ENCODE measurements at places on chromosomes 2 and 18.

DNA sequence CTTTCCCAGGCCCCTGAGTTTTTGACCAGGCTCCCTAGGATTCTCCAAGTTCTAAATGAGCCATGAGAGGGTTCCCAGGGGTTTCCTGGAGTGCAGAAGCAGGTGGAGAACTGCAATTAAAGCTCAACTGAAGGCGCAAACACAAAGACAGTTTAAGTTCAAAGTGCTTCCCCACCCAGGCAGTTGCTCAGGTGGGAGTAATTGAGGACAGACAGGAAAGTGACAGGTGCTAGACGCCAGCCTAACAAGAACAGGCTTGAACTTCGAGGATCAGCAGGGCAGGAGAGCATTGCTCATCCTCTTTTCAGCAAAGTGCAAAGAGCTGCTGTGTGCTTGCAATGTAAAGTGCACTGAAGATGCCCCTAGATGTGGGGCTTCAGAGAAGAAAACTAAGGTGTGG lies 77.2 kb upstream of the ST8SIA3 start:
- DNase-seq, result no peak

DNA sequence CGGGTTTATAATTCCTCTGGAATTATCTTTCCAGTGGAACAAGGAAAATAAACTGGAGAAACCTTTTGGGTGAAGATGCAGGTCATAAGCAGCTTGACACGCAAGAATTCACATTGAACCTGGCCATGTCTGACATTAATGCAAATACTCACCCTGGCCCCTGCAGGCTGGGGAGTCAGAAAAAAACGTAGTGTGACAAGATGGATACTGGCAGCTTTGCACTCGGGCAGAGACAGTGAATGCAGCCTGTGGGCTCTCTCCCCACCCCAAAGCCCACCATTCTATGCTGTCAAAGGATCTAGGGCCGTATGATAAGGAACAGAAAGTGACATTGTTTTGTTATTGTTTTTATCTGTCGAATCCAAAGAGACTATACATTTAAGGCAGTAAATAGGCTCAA lies 223.1 kb downstream of the RBM43 start:
- no peak for DNase-seq

DNA sequence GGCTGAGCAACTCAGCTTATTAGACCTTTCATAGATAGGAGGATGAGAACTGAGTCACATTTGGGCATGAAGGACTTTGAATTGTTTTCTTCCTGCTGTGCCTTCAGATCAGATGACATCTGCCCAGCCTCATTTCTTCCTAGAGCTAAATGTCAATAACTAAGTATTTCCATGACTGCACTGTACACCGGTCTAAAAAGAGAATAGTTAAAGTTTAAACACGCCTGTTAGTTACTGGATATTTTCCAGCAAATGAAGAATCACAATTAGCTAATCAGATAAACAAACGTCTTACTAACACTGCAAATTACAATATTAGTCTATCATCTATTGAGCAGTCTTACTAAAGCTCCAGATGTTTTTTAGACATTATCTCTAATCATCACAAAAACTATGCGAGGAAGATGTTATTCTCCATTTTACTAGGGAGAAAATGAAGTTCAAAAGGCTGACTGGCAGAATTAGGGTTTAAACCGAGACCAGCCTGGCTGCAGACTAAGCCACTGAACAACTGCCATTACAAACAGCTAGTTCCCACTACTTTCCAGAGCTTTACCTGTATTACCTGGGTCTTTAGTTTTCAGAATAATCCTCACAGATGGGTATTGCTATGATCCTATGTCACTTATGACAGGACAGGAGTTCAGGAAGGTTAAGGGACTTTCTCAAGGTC lies 69.4 kb upstream of the ZNF397 start:
- no peak for DNase-seq

GRCh38 chr2:223920109-223920508 lies 25.0 kb downstream of the WDFY1 start:
- DNase-seq, result no peak

DNA sequence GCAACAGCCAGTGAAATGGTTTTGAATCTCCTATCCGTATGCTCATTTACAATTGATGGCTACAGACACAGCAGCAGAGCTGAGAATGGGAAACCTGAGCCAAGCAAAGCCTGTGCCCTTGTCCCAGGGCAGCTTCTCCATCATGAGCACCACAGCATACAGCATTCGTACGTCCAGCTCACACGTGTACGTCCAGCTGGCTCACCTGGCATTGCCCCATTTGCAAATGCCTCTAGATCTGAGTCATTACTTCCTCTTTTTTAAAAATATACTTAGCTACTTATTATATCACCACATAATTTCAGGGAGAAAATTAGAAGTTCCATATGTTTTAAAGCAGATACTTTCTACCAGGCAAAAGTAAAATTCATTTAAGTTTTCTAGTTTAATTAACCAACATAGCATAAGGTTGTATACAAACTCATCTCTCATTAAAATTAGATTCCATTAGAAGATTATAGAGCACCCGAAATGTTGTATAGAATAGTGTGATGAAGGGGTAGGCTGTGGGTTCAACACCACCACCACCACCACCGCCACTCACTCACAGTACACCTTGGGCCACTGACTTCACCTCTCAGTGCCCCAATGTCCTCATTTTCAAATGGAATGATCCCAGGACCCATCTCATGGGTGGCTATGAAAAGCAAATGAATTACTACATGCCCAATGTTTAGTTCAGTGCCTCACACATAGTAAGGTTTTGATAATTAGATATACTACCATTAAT lies 31.4 kb upstream of the TMEM177 start:
- DNase-seq, result no peak

DNA sequence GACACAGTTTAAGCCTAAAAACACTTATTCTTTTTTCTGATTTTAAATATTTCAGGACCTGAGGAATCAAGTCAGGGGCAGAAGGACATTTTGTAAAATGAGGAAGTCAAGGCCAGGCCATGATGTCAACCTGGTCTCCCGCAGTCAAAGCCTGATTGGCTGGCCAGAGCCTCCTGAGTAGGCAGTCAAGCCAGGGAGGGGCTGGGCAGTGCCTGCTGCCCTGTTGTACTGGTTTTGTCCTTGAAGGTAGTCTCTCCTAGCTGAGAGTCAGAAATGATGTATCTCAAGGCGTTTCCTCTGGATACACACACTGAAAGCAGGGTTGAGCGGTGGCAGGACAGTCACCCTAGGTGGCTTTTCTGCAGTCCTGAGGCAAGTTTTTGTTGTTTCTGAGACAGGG lies 19.8 kb downstream of the CCT7 start:
- DNase-seq, result no peak

GRCh38 chr2:235414422-235414821 lies 79.4 kb upstream of the AGAP1 start:
- DNase-seq, result no peak

- DNase-seq, result no peak
These were observed 32.4 kb downstream of the LHCGR start for GRCh38 chr2:48723129-48723528.

DNA sequence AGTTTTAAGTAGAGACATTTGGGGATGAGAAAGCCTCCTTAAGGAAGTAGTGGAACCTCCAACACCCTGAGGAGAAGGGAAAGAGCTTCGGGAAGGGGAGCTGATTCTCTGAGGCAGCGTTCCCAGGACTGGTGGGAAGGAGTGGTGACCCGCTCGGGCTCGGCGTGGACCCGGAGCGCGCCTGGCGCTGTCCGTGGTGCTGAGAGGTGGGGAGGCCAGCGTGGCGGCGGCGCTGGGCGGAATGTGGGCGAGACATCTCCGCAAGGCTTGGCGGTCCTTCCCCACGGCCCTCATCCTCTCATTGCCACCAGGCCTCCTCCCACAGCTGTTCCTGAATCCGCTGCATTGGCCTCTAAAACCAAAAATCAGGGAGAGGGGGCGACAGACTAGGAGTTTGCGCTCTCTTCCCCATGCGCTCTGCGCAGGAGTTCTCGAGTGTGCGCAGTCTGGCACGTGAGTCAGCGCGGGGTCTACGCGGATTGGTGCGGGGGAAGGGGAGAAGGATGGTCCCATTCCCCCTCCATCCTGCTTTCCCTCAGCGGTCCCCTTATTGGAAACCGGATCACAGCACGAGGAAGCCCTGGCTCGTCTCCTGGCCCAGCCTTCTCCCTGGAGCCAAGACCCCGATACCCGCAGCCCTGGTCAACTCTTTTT lies 857 bp downstream of the RESP18 start:
- no peak for DNase-seq

DNA sequence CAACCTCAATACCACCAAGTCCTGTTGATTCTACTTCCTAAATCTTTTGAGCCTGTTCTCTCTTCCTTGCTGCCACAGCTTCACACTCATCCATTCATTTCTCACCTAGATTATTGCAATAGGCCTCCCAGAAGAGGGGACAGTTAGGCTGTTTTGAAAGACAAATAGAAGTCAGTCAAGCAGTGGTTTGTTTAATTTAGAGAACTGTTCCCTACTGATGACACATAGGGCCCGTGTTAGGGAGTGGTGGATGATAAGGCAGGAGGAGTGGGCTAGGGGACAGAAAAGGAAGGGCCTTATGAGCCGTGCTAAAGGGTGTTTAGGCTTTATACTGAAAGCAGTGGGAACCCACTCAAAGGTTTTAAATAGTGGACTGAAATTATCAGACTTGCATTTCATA lies 59.6 kb upstream of the ZFP36L2 start:
- no peak for DNase-seq

DNA sequence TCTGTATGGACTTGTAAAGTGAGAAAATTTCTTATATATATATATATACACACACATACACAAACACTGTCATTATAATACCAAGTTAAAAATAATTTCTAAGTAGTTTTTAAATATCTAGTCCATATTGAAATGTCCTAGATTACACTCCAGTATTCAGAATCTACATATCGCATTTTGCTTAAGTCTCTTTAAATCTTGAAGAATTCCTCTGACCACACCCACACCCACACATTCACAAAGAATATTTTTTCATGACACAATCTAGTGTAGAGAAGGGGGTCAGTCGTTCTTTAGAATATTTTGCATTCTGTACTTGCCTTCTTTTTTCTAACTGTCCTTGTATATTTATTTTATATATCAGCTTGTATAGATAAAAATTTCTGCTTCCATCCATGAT lies 509.7 kb downstream of the CCDC85A start:
- DNase-seq, result no peak

DNA sequence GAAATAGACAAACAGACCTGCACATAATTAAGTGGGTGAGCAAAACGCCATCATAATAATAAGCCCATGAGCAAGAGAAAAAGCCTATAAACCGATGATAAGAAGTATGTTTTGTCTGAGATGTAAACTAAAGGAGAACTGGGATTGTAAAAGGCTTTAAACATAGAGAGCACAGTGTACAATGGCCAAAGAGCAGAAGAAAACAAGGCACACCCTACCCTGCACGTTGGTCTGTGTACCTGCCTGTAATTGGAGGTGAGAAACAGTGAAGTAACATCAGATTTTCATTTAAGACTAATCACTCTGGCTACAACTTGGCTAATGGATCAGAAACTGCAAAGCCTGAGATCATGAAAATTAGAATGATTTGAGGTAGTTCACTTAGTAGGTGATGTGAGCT lies 1094.7 kb upstream of the GYPC start:
- DNase-seq, result no peak

- no peak for DNase-seq
These were observed 77.9 kb downstream of the EML6 start for GRCh38 chr2:54801352-54801751.

DNA sequence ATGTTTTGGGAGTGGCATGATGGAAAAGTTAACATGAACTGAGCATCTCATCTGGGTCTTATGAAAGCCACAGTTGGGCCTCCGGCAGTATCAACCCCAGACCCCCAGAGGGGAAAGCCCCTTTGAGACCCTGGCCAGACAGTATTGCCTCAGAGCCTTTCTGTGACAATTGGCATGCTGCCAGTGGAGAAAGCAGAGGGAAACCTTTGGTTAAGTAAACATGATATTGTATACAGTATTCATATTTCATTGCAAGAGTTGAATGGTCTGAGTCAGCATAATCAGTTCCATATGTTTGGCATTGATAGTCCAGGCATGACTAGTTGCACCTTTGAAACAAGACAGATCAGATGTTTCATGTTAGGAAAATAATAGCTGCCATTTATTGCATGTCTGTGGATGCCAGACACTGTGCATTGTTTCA lies 20.0 kb downstream of the MERTK start:
- no peak for DNase-seq

GRCh38 chr2:218271487-218271797 lies 1.1 kb downstream of the PNKD start:
- no peak for DNase-seq

DNA sequence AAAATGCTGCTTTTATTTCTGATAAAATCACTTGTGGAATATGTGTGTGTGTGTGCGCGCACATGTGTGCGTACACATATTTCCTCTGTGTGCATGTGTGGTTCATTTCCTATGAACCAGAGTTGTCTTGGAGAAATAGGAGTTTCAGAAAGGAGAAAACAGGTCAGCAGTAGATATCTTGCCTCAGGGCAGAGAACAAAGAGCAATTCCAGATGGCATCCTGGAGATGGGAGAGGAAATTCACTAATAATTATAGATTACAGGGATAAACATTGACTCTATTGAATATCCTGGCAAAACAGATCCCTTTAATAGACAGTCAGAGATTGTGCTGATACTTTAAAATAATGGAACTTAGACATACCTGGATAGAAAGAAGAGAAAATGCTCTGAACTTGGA lies 298.0 kb downstream of the TRIB2 start:
- no peak for DNase-seq

- DNase-seq, result no peak
These were observed 70.4 kb upstream of the ST6GAL2 start for GRCh38 chr2:106956416-106956815.

- no peak for DNase-seq
These were observed 576.1 kb downstream of the DCDC2C start for GRCh38 chr2:4279431-4279830.

- DNase-seq, result no peak
These were observed 6.9 kb downstream of the HDAC4 start for GRCh38 chr2:239393941-239394340.

DNA sequence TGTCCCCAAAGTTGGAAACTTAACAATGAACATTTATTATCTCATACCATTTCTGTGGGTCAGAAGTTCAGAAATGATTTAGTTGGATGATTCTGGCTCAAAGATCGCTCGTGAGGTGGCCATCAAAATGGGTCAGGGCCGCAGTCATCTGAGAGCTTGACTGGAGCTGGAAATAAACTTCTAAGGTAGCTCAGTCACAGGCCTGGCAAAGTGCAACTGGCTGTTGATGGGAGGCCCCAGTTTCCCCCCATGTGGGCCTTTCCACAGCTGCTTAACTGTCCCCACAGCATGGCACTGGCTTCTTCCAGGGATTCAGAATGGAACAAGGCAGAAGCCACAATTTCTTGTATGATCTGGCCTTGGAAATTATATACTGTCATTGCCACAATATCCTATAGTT lies 200.1 kb upstream of the RAB12 start:
- no peak for DNase-seq

- no peak for DNase-seq
These were observed 54.2 kb downstream of the ACTR2 start for GRCh38 chr2:65281627-65282351.

GRCh38 chr2:207933396-207934065 lies 91.8 kb downstream of the PLEKHM3 start:
- no peak for DNase-seq
